ENCODE measurements at places on chromosomes 2 and 18.

DNA sequence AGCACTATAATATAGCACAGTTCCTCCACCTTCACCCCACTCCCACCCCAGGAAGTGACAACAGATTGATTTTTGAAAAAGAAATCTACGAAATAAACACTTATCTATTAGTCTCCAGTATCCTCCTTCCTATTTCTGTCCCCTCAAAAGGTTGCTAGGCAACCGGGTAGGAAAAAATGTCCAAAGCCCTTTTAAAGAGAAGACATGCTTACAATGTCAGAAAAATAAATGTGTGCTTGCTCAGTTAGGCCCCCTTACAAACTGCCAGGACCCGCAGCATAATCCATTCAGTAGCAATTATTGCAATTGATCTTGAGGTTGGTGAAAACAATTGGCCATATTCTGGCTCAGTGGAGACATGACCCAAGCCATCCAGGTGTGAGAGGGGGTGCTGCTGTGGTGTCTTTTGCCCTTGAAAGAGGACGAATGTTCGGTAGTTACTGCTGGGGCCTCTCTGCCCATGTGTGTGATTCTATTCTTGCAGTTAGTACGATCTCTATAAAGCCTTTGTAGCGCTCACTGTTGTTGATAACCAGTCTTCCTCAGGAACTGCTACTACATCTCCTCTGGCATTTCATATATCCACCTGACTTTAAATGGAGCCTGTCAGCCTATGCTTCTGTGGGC lies 144.3 kb downstream of the MYO3B start:
- no peak for DNase-seq

- no peak for DNase-seq
Observed at GRCh38 chr2:199807966-199808365, 43.0 kb downstream of the FTCDNL1 start.

DNA sequence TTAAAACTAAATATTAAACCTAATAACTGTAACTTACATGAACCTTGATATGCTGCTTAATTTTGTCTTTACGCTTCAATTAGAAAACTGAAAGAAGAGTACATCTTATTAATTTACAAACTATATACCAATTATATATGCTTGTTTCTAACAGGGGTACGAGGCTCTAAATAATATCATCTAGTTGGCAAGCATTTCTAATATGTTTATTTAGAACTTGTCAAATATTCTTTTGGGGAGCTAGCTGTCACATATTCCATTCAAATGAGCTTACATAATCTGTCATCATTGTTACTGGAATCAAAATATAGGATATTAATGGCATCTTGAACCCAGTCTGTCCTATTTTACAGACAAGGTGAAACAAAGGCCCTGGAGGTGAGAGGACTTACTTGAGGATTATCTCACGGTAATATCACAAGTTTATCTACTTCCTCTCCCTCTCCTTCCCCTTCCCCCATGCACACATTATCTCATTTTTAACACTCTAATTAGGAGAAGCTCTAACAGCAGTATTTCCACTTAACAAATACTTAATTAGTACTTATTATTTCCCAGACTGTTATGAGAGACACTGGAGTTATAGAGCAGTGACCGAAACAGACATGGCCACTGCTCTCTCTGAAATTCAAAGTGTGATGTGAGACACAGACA lies 3.5 kb downstream of the PRKD3 start:
- no peak for DNase-seq

DNA sequence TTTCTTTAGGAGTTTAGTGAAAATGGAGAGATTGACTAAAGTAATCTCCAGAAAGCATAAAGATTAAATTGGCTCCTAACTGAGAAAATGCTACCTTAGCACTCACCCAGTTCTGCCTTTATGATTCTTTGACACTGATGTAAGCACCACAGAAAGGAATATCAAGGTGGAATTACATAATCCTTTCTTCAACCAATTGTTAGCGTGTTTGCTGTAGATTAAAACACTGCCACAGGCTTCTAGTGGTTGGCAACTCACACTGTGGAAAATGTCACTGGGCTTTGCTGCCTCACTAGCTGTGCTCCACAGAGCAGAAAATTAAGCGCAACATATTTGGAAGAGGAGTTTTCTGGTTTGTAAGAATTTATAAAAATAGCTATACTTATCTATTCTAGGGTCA lies 104.1 kb downstream of the DLGAP1 start:
- no peak for DNase-seq

- peak; percentile 50 for DNase-seq
Observed at GRCh38 chr2:149070681-149071320, 32.3 kb downstream of the LYPD6B start.

DNA sequence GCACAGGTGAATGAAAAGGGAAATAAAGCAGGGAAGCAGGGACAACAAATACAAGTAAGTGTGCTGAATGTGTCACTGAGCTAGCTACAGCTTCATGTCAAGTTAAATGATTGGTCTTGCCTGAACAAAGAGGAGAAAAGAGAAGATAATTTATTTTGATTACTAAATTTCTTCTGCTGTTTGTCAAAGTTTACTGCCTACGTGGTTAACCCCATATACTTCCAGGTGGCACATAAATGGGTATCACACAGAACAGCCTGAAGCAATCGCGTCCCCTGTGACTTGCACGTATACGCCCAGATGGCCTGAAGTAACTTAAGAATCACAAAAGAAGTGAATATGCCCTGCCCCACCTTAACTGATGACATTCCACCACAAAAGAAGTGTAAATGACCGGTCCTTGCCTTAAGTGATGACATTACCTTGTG lies 434.2 kb downstream of the LRRTM4 start:
- no peak for DNase-seq

DNA sequence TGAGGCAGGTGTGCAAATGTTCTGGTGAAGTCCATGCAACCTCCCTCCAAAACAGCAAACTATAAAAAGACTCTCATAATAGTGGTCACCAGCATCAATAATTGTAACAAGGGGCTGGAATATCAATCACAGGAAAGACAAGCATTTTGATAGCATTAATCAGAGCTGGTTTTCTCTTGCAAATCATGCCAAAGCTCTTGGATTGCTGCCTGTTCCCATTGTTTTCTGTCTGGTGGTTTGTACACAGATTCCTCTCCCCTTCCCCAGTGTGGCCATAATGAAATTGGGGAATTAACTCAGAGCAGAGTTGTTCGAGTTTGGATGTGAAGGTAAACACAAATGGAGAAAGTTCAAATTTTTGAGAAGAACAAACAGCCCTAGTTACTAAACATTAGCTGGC lies 134.2 kb downstream of the CDCA7 start:
- DNase-seq = no peak

DNA sequence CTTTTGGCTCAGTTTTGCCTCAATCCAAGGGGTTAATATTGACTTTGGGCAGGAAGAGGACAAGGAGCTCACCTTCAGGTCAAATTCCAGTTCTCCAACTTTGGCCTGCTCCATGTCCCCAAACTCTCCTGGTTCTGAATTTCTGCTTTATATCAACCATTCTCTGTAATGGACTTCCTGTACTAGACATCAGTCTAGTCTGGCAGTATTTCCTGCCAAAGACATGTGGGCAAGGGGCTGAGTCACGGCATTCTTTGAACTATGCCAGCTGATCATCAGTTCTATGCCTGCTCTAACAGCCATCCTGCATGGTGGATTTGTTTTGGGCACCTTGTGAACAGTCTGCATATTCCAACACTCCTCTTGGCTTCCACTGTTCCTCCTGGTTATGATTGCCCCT lies 199.4 kb downstream of the ZEB2 start:
- no peak for DNase-seq

DNA sequence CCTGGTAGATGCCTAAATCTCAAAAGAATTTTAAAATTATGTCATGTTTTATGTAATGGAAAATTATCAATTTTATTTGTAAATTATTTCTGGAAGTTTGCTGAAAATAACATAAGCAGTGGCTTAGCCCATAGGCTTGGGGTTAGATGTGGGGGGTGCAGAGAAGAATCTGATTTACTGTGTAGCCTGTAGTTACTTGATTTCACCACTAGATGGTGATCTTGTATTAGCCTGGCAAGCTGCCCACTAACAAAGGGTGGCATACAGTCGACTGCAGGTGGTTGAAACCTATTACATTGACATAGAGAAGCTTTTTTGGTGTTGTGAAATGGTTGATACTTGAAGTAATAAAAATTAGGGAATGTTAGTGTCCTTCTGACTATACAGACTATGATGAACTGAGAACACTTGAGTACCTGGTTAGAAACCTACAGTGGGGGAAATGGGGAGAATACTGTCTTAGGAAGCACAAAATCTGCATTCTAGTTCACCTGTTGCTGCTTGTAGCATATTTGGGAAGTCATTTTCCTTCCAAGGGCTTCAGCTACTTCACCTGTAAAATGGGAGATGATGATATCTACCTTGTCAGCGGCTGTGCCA lies 191.0 kb upstream of the LHCGR start:
- DNase-seq = no peak

GRCh38 chr2:68745006-68745405 lies 10.4 kb downstream of the ARHGAP25 start:
- no peak for DNase-seq

- DNase-seq = no peak
Observed at GRCh38 chr2:175892046-175892445, 110.0 kb downstream of the LNPK start.

DNA sequence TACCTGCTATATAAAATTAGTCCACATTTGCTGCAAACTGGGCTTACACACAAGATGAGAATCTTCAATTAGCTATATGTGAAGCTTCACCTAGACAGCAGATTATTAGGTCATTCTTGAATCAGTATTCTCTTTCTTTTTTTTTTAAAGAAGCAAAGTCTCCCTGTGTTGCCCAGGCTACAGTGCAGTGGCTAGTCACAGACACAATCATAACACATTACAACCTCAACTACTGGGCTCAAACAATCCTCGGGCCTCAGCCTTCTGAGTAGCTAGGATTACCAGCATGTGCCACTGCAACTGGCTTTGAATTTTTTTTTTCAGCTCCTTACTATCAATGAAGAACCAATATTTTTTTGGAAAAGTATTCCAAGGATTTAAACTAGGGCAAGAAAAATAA lies 30.5 kb downstream of the OLA1 start:
- no peak for DNase-seq

GRCh38 chr2:233081232-233081730 lies 21.1 kb downstream of the INPP5D start:
- DNase-seq = no peak

- DNase-seq = no peak
Observed at GRCh38 chr18:58496231-58496630, 132.7 kb downstream of the ALPK2 start.

- DNase-seq = no peak
Observed at GRCh38 chr2:238754259-238754658, 93.6 kb upstream of the TWIST2 start.

GRCh38 chr18:39958876-39959275 lies 1996.2 kb upstream of the PIK3C3 start:
- no peak for DNase-seq

GRCh38 chr2:122704109-122704563 lies 948.7 kb downstream of the TSN start:
- no peak for DNase-seq

GRCh38 chr2:239298116-239298804 lies 102.6 kb downstream of the HDAC4 start:
- no peak for DNase-seq

DNA sequence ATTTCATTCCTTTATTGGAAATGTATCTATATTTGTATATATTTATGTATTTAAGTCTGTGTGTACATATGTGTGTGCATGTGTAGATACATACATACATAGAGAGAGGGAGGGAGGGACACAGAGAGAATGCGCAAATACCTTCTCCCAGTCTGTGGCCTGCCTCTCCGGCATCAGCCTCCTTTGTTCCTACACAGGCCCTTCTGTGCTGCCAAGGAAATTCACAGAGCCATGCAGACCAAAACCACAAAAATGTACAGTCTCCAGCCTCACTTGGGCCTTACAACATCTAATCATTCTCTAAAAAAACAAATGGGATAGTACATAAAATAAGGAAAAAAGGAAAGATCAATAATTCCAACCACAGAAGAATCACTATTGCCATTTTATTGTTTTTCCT lies 8.8 kb upstream of the CRACDL start:
- no peak for DNase-seq

GRCh38 chr2:61535449-61535848 lies 2.7 kb downstream of the XPO1 start:
- no peak for DNase-seq

- no peak for DNase-seq
Observed at GRCh38 chr2:213067888-213068287, 83.5 kb downstream of the IKZF2 start.

- no peak for DNase-seq
Observed at GRCh38 chr18:55443776-55444175, 144.2 kb downstream of the TCF4 start.

- no peak for DNase-seq
Observed at GRCh38 chr2:120794716-120795115, 59.0 kb downstream of the GLI2 start.

DNA sequence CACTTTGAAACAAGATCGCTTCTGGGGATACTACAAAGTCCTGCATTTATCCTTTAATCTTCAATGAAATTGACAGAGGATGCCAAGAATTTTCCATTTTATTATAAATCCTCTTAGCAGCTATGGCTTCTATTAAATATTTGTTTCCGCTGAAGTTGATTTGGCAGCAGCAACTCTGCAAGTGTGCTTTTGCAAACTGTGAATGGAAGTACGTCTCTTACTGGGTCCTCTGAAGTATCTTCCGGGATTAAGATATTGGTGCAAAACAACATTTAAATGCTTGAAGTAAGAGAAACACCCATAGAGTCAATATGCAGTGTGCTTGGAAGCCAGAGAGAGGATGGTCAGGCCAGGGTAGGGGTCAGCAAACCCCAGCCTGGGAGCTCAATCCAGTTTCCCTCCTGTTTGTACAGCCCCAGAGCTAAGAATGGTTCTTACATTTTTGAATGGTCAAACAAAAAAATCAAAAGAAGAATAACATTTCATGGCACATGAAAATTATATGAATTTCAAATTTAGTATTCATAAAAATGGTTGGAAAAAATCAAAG lies 13.6 kb downstream of the CCDC68 start:
- no peak for DNase-seq

- no peak for DNase-seq
Observed at GRCh38 chr2:62831729-62832128, 126.2 kb downstream of the EHBP1 start.

DNA sequence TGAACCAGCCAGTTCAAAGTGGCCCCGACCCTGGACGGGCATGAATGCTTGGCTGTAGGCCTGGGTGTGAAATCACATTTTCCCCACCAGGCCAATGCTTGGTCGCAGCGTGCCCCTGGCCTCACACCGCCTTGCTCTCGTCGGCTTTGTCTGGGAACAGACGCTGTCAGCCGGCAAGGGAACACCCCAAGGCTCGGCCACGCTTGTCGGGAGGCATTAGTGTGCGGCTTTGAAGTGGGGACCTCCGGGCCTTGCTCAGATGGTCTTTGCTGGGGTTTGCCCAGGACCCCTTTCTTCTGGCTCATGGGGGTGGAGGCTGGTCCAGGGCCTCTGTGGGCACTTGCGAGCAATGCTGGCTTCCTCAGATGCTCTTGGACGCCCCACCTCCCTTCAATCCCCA lies 79.1 kb downstream of the INHBB start:
- no peak for DNase-seq

- DNase-seq = no peak
Observed at GRCh38 chr2:28623582-28624405, 127.8 kb upstream of the PPP1CB start.

Data from NCI-H1048 (cell line).